ENCODE measurements at places on chromosomes 4 and X. TPM values are rescaled to one million over a fixed set of nuclear protein-coding genes. Genes with fewer than 3 reads are reported as not detected.

DNA sequence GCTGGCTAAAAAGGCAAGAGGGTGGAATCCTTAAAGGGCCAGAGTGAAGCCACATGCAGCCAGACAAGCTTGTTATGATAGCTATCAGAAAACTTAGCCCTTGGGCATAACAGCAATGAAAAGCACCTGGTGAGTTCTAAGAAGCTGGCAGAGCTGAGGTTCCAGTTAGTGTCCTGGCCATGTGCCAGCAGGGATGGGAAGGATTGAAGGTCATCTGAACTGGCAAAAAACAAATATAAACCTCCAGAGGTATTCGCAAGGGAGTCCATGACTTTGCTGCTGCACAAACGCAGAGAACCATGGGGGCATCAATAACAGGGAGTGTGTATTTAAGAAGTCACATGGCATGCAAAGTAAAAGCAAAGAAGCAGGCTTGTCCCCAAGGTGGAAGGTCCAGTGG lies 208.9 kb downstream of the FAM47A start:
- no peak for DNase-seq

Gene WWC2
- 8.3 TPM for total RNA-seq

Gene PDGFRA
- total RNA-seq = 0.41 TPM

- no peak for DNase-seq
Observed at GRCh38 chr4:65014078-65014477, 604.8 kb upstream of the TECRL start.

Gene SERPINA7
- total RNA-seq = not detected

DNA sequence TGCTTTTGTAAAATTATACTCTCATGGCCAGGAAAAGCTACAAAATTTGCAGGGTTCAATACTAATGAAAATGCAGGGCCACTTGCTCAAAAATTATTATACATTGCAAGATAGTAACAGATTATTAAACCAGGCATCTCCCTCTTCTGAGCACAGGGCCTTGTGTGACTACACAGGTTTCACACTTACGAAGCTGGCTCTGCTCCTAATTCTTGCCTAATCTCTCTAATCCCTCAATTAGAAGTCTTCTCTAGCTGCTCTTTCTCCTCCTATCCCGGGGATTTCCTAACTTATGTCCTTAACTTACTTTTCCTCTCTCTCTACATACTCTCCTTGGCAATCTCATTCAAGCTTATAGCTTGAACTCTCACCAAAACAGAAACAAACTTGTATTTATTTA lies 168.3 kb downstream of the AREG start:
- no peak for DNase-seq

Gene FABP2
- not detected for total RNA-seq

DNA sequence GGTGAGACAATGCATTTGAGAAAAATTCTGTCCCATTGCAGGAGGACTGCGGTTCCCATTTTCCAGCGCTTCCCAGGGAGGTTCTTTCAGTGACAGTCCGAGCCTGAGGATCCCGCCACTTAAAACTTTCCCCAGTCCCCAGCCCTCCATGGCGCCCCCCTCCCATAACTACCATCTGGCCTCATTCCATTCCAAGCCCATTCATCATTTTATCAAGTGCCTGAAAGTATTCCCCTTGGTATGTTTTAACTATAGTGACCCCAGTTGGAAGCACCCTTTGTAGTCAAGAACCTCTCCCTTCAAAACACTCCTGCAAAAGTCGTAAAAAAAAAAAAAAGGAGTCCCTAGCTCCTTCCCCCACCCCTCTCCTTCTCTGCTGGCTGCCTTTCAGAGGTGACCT lies 1.2 kb downstream of the RASL11B start:
- no peak for DNase-seq

DNA sequence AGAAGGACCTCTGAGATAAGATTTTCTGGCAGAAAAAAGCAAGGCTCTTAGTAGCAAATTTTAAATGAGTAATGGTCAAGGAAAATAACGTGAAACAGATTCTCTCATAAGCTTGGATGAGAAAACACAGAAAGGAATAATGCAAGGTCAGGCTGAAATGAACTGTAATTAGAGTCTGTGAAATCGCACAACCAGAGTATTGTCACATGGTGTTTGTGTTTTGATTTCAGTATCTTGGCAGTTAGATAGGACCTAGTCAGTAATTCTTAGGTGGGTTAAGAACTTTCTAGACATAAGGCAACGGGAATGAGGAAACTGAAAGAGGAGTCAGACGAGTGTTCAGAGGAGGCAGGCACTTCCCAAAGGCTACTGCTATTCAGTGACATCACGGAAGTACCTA lies 34.6 kb downstream of the LIMCH1 start:
- DNase-seq = no peak

DNA sequence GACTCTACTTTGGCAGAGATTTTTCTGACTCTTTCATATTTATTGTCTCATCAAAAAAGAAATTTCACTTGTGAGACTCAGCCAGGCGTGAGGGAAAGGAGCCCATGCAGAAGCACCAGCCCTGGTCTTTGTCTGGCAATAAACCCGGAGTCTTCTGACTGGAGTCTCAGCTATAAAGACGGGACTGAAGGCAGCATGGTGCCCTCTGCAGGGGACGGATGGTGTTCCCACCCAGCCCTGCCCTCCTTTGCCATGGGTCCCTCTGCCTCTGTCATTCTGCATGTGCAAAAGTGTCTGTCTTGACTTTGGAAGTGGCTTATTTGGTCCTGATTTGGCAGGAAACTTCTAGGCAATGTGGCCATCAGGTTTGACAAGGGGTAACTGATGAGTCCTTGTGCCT lies 14.2 kb downstream of the ZNF185 start:
- DNase-seq = no peak

DNA sequence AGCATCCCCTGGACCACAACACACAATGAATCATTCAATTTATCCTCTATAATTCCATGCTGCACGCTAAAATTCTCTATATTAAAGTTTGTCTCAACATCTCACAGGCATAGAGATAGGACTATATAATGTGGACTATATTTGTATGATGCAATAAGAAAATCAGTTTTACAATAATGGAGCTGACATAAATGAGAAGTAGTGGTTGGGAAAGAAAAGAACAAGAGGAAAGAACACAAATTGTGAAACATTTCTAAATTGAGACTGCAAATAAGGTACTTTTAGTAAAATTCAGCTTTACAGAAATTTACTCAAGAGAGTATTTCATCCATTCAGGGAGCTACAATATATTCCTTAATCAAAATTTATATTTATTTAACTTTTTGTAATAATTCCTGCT lies 120.4 kb downstream of the ARAP2 start:
- no peak for DNase-seq

Gene F11
- total RNA-seq = not detected

Gene TMSB15A
- total RNA-seq = not detected

GRCh38 chrX:14409341-14409740 lies 120.0 kb upstream of the GLRA2 start:
- no peak for DNase-seq

Gene PWWP3B
- total RNA-seq = not detected

GRCh38 chr4:31005037-31005436 lies 284.9 kb downstream of the PCDH7 start:
- DNase-seq = no peak

GRCh38 chrX:37652589-37653231 lies 32.9 kb upstream of the XK start:
- no peak for DNase-seq

DNA sequence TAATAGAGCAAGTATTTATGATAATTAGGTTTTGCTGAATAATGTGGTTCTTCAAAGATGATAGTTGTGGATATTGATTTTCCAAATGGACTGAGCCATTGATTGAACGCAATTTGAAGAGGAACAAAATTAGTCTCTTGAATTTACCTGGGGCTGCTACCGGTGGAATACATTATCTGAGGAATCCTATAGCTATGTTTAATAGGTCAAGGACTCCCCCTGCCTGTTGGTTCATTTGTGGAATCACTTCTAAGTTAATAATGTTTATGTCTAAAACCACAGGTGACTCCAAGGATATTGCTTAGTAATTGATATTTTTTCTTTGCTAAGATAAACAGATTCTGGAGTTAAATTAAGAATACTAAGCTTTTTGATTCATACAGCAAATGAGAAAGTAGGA lies 576.0 kb upstream of the PABPC4L start:
- no peak for DNase-seq

DNA sequence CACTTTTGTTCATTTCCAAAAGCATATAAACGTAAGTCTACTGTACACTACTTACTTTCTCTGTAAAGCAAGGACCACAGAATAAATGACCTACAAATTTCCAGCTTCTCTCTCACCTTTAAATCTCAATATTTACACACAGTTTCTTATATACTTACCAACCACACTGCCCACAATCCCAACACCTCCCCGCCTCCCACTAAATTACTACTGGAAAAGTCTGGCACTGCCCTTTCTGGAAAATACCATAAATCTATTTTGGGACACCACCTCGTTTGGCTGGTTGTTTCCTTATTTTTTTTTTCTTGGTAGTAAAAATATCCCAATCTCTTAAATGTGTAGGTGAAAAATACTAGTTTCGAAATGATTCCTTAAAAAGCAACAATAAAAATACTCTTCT lies 19.6 kb downstream of the FAT1 start:
- no peak for DNase-seq

DNA sequence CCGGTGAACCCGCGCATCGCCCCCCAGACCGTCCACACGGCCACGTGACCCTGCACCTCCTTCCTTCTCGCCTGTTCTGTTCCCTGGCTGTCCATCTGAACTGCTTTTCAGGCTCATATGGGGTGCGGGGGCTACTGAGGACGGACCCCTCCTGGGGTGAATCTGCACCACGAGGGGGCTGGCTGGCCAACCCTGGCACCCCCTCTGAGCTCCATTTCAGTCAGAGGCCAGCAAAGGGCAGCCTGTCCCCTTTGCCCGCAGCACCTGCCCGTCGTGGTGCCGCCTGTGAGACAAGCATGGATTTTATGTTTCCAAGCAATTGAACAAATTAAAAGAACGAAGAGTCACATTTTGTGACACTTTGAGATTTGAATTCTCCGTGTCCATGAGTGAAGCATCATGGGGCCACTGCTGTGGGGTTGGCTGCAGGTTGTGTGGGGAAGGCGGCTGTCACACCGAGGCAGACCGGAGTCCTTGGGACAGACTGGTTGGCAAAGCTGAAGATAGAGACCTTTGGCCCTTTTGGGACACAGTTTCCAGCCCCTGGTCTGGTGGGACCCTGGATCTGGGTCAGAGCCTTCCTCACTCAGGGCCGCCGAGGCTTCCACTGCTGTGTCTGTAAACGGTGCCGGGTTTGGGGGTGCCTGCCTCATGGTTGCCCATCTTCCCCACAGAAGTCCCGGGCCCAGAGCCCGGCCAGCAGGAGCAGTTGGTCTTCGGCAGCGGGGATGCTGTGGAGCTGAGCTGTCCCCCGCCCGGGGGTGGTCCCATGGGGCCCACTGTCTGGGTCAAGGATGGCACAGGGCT lies 5.7 kb downstream of the FGFR3 start:
- DNase-seq = no peak

- DNase-seq = no peak
Observed at GRCh38 chr4:3338976-3339531, 46.2 kb downstream of the RGS12 start.

Gene SYTL4
- 1.2 TPM for total RNA-seq

Gene PRRG3
- not detected for total RNA-seq

Gene SPARCL1
- 0.51 TPM for total RNA-seq

GRCh38 chrX:106957856-106958255 lies 37.7 kb downstream of the CLDN2 start:
- DNase-seq = no peak

DNA sequence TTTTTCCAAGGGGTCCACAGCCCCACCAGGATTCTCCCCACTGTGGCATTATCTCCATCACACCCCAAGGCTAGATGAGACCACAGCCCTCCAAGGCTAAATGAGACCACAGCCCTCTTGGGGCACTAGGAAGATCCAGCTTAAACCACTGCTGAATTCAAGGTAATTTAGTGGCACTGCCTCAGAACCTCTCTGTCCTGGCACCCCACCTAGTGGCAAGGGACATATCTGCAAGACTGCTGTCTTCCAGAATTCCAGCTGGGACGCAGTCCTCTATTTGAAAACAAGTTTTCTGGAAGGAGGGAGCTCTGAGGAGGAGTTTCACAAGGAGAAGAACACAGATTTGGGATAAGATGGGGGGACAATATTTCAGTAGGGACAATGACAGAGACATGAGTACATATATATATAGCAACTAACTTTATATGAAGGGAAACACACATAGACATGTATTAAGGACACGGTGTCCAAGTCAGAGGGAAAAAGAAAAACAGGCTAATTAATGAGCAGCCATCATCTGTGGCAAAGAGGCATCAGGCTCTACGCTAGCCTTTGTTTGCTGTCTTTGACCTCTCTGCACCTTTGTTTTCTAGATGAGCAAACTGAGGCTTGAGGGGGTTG lies 9.3 kb downstream of the CETN2 start:
- peak; percentile 6 for DNase-seq

Gene FRYL
- total RNA-seq = 10.6 TPM

DNA sequence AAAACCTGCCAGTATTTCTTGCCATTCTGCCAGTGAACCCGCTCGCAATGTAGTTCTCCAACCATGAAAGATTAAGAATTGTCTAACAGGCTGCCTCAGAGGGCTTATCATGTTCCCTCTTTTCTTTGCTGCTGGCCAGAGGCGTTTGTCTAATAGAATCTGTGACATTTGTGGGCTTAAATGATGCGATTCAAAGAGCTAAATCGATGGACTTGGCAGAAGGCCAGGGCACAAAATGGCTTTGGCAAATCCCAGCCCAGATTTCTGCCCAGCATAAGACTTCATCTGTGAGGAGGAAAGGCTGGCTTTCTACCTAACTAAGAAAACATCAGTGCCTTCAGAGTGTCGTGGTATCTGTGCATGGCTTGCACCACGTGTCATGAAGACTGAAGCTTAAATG lies 79.9 kb downstream of the TRPC5OS start:
- DNase-seq = no peak

DNA sequence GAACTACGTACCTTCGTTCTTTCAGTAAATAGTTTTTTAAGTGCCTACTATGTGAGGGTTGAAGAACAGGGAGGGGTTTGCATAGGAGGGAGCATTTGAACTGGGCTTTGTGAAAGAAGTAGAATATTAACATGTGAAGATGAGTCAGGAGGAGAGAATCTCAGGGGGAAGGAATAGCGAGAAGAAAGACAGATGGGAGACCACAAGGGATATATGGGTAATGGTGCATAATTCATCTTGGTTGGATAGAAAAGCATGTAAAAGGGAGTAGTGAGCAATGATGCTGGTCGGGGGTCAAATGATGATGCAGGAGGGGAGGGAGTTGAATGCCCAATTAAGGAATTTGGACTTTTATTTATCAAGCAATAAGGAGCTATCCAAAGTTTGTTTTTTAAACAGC lies 52.7 kb downstream of the TMEM164 start:
- DNase-seq = peak; percentile 46

Gene GPR119
- not detected for total RNA-seq

- no peak for DNase-seq
Observed at GRCh38 chrX:16171039-16171438, 3.8 kb downstream of the MAGEB17 start.

- DNase-seq = no peak
Observed at GRCh38 chr4:109072595-109072994, 229.9 kb downstream of the COL25A1 start.

Data from Caki2 (cell line).